ENCODE measurements at places on chromosomes 6 and 20.
A peak's percentile ranks its signal among the peaks of the same experiment; 100 is the strongest.

GRCh38 chr20:48832405-48832730, 4.6 kb upstream of the PREX1 start:
- DNase-seq, result no peak

DNA sequence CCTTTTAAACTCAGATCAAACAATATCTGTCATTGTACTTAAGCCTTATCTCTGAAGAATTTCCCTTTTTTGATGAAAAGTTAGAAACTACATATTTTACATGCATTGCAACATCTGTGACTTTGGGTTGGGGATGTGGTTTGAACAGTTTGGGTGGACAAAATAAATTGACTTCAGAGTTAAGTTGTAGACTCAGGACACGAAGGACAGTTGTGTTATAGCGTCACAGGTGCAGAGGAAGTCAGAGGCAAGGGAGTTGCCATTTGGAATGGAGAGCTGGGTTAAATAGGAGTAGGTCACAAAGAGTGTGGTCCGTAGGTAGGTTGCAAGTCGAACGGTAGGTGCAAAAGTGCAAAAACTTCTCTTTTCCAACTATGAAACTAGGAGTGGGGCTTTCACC, 46.0 kb downstream of the ZFAND3 start:
- DNase-seq, result no peak

- no peak for DNase-seq
Observed at GRCh38 chr6:156948807-156949206, 171.6 kb downstream of the ARID1B start.

DNA sequence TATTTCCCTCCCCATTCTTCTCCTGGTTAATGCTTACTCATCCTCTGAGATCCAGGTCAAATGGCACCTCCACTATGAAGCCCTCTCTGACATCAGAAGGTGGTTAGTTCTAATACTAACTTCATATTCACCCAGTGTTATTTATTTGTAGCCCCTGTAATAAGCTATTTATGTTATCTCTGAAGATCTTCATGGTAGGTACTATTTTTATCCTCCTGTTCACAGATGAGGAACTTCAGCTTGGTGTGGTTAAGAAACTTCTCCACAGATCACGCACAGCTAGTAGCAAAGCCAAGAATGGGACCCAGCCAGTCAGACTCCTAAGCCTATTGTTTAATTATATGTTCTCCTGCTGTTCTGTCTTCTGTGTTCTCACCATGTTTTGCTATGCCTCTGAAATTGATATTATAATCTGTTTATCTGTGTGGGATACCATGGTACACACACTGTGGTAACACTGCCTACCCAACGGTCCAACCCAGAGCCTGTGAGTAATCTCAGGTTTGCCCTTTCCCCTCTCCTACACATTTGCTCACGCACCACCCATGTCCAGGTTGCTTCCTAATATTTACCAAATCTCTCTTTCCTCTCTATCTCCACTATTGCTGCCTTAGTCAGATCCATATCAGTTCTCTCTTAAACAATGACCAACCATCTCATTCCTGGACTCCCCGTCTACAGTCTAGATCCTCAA, 98.4 kb downstream of the IPCEF1 start:
- no peak for DNase-seq

DNA sequence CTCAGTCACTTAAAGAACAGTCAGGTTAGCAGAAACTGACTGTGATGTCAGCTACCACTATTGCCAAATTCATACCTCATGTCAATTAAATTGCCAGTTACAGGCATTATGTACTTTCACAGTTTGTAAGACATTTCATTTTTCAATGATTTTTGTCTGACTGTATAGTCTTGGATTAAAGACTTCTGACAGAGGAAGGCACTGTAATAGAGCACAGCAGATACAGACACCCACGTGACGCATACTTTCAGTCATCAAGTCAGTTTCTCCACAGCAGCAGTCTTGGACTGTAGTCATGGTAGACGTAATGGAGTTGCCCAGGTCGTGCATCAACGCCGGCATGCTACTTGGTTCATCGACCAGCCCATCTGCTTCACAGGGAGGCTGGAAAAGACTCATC, 29.5 kb upstream of the ELOVL5 start:
- no peak for DNase-seq

DNA sequence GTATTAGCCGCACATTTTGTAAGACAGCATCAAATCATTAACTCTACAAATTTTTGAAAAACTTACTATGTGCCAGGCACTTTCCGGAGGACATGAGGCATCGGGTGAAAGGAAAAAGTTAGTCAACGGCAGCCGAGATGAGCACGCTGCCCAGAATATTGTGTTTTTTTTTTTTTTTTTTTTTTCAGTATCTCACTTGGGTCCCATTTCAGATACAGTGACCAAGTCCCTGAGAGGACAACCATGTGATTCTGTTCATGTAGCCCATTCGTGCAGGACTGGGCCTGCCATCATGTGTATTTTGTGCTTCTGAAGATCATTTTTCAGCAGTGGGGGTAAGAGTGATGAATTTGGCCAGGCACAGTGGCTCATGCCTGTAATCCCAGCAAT, 1.3 kb downstream of the SLA2 start:
- no peak for DNase-seq

DNA sequence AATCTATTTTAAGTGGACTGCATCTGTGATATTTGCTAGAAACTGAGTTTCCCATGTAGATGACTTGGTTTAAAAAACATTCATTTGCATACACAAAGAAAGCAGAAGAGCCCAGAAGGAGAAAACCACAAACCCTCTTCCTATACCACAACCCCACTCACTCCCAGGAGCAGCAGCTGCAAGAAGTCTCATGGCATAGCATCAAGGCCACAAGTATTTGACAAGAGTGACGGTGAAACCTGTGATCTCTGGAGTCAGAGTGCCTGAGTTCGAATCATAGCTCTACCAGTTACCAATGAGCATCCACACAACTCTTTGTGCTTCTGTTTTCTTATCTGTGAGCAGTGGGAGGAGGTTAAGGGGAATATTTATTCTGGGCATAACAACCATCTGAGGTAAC, 44.7 kb upstream of the SIRPG start:
- no peak for DNase-seq

- DNase-seq, result no peak
Observed at GRCh38 chr6:78746457-78746856, 120.9 kb upstream of the IRAK1BP1 start.

DNA sequence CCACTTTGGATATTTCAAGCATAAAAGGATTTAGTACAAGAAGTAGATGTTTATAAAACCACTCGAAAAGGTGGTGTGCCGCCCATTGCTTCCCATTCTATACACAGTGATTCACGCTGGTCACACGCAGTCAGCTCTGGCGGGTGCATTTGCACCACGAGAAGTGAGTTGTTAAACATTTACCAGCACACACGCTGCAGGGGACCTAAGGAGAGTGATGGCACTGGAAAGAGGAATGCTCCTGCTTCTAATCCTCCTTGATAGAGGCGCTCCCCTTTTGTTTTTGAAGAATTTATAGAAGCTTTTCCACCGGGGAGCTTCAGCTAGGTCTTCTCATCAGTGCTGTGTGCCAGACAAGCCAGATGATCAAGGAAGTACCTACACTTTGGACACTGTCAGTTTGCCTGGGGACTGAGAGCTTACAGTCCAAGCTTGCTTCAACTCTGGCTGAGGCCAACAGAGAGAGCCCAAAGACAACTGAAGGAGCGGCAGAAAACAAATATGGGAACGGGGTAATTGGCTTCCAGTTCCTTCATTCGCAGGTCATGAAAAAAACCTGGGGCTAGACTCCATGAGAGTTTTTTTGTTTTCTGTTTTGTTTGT, 31.2 kb downstream of the MUC22 start:
- DNase-seq, result no peak

- DNase-seq, result no peak
Observed at GRCh38 chr20:14801591-14802325, 464.3 kb upstream of the FLRT3 start.

GRCh38 chr6:37985355-37985754, 165.8 kb downstream of the ZFAND3 start:
- no peak for DNase-seq

GRCh38 chr20:63118303-63119120, 97.4 kb downstream of the YTHDF1 start:
- no peak for DNase-seq

- DNase-seq, result no peak
Observed at GRCh38 chr6:140671926-140672325, 1297.5 kb upstream of the CITED2 start.

DNA sequence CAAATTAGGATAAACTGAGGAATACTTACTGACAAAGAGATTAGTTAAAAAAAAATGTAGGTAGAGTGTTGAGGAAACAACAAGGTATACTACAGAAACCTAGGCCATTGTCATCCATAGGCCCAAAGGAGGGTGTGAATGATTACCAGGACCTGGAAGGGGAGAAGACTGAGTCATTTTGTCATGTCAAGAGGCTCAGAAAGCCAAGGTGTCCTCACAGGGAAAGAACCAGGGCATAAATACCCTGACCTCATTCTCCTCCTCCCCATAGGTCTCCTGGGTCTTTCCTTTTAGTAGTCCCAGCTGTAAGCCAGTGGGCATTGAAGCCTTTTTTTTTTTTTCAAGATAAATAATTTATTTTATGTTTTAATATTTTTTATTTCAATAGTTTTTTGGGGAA, 582.1 kb upstream of the JAG1 start:
- no peak for DNase-seq

DNA sequence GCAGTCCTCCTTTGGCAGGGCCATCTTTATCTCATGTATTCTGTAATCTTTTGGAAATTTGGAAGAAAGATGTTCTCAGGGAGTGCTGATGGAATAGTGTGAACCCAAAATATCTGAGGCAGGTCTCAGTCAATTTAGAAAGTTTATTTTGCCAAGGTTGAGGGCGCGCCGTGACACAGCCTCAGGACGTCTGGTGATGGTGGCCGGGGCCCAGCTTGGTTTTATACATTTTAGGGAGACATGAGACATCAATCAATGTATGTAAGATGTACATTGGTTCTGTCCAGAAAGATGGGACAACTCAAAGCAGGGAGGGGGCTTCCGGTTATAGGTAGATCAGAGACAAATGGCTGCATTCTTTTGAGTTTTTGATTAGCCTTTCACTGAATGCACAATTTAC, 89.8 kb downstream of the ERMARD start:
- no peak for DNase-seq

- DNase-seq, result no peak
Observed at GRCh38 chr20:63542696-63543095, 4.9 kb downstream of the SRMS start.

GRCh38 chr20:24407151-24407550, 62.3 kb upstream of the SYNDIG1 start:
- no peak for DNase-seq

- no peak for DNase-seq
Observed at GRCh38 chr6:127538750-127539264, 19.7 kb upstream of the MTCL3 start.

- no peak for DNase-seq
Observed at GRCh38 chr6:134478764-134479399, 161.0 kb upstream of the SGK1 start.

- DNase-seq, result no peak
Observed at GRCh38 chr20:46523108-46523507, 9.7 kb upstream of the ZNF334 start.

DNA sequence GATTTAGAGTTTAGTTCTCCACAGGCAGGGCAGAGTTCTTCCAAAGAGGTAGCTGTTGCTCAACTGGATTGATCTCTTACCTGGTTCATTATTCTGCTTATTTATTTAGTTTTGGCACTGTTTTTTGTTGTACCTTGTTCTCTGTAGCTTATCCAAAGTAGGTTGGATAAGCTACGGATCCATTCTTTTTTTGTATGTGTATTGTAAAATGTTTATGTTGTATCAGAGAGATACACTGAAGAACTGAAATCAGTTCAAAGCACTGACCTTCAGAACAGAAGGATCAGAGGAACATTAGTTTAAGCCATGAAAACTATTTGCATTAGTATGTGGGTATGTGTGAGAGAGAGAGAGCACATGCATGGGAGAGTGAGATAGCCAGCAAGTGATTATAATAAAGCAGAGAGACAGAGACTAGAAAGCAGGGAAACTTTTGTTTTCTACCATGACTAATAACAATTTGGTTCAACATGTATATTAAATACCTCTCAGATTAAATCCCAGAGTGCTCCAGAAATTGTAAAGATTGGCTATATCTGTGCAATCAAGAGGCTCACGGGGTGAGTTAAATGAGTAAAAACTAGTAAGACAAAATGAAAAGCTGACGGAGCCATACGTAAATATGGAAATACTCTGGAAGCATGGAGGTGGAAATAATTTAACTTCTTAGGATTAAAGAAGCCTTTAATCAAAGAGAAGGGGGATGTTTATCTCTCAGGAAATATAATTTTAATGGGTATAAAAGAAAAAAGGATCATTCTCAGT, 40.2 kb downstream of the ITCH start:
- DNase-seq, result no peak

DNA sequence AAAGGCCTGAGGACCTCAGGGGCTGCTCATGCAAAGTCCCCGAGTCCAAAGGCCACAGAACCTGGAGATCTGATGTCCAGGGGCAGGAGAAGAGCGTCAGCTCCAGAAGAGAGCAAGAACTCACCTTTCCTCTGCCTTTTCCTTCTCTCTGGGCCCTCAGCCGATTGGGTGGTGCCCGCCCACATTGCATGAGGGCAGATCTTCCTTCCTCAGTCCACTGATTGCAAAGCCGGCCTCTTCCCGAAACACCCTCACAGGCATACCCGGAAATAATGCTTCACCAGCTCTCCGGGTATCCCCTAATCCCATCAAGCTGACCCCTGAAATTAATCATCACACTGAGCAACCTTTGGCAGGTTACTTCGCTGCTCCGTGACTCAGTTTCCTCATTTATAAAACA, 33.4 kb downstream of the SPDEF start:
- DNase-seq, result no peak

DNA sequence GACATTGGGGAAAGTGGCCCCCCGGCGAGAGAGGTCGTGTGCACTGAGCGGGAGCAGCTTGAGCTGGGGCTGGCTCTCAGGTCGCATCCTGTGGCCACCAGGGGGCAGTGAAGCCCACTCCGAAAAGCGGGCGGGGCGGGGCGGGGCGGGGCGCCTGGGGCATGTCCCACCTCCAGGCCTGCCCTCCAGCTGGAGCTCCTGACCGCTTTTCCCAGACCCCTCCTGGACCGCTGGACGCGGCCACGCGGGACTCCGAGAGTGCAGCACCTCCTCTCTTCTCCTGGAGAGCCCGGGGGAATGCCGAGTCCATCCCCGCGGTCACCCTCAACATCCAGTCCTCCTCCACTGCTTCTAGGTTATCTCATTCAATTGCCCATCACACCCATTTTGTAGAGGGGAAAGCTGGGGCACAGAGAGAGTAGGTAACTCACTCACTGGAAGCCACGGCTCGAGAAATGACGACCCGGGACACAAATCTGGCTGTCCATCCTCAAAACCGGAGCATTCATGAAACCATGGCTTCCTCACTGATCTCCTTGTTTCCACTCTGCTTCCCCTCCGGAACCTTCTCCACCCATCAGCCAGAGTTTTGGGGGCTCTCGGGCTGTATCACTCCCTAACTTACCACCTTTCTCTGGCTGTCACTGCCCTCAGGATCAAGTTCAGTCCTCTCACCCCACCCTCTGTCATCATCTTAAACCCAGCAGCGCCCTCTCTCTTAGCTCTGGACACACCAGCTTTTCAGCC, 24.1 kb downstream of the COX4I2 start:
- peak; percentile 83 for DNase-seq

- DNase-seq, result no peak
Observed at GRCh38 chr20:62430866-62431447, 3.6 kb upstream of the RBBP8NL start.

Measured in hindlimb muscle (tissue), 1 donor.